Mesothelial cell of epicardium (in vitro differentiated cells): ENCODE measurements at places on chromosomes 13 and 19.

DNA sequence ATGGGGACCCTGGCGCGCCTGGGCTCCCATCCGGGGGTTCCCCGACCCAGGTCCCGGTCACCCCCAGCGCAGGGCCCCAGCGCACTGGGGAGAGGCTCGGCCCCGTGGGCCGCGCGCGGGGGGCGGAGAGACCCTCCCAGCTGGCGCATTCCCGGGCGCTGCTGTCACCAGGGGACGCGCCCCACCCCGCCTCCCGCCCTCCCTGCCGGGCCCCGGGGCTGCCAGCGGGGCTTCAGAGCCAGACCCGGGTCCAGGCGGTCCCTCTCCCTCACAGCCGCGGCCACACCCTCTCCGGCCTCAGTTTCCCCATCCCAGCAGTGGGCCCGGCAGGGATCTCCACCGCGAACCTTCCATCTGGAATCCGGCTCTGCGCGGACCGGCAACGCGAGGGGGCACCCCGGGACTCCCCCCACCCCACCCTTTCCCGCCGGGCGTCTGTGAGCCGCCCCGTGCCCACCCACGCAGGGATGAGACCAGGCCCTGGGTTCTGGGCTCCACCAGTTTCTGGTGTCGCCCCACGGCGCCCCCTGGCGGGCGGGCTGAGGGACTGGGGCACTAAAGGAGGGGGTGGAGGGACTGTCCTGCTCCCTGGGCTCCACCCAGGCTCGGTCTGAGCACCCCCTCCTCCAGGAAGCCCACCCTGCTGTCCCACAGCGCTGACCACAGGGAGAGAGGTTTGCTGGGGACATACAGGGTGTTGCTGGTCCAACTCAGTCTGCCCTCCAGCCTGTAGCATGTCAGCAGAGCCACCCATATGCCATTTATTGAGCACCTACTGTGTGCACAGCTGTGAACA, 878 bp upstream of the ADAMTSL5 start:
- DNase-seq, result no peak

GRCh38 chr13:64428196-64428595, 2801.9 kb downstream of the PCDH9 start:
- DNase-seq, result no peak

DNA sequence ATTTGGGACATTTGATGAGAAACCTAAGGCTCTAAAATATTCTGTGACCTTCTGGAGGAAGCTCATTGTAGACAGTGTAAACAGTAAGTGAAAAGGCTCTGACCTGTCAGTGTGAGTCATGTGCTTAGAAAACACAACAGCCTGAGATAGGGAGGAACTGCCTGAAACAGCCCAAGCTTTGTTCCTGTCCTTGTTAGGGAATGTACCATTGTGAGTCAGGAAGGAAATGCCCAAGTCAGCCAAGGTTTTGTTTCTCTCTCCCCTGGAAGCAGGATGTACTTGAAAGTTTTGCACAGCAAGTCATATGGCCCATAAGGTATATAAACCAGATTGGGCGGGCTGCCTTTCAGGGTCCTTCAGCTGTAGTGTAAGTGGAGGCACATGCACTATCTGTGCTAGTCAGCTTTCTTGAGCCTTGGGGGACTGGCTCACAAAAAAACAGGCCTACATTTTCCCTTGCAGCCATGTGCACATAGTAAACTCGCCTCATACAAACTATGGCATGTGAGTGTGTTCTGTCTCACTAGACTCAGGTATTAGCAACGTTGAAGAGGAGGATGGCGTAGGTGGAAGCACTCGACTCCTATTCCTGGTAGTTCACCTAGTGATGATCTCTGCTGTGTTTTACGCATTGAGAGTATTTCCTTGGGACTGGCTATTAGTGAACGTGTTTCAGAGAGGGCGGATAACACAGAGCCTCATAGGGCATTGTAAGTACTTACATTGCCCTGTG, 141.2 kb upstream of the KLHL1 start:
- no peak for DNase-seq

DNA sequence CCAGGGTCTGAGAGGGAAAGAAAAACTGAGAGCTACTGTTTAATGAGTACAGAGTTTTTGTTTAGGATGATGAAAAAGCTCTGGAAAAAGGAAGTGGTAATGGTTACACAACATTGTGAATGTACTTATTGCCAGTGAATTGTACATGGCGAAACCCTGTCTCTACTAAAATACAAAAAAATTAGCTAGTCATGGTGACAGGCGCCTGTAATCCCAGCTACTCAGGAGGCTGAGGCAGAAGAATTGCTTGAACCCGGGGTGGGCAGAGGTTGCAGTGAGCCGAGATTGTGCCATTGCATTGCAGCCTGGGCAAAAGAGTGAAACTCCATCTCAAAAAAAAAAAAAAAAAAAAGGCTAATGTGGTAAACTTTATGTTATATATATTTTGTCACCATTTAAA, 96.3 kb downstream of the VWA8 start:
- DNase-seq, result no peak

DNA sequence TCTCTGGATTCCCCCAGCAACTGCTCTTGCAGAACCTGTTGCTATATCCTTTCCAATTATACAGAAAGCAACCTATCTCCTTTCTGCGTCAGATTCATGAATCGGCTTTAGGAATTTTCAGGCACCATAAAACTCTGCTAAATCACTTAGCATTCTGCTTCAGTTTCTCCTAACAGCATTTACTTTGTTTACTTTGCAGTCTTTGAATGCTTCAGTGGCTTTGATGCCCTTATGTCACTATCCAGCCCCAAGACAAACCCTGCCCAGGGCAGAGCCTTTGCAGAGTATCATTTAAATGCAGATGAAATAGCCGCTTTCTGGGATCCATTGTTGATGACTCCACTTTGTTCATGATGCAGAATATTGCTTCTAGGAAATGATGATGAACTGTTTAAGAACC, 43.1 kb downstream of the SLITRK1 start:
- DNase-seq, result no peak

DNA sequence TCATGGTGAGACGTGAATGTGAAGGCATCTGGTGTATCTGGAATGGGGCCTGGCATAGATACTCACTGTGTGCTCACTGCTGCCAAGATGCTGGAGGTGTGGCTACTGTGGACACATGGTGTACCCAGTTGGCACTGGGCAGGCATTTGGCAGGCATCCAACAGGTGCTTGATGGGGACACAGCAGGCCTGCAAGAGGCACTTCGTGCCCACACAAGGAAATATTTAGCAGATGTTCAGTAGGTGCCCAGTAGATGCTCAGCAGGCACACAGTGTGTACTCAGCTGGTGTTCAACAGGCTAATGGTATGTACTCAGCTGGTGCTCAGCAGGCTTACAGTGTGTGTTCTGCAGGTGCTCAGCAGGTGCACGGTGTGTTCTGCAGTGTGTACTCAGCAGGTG, 14.2 kb downstream of the CRTC1 start:
- no peak for DNase-seq

GRCh38 chr19:18883526-18884304, 12.2 kb downstream of the CERS1 start:
- DNase-seq, result no peak
